CD4-positive, alpha-beta T cell treated with Interleukin-17A for 4 hours (primary cell): ENCODE measurements at places on chromosomes 4 and X.
A peak's percentile ranks its signal among the peaks of the same experiment; 100 is the strongest.

- DNase-seq, result no peak
These were observed 68.7 kb upstream of the PRDX4 start for GRCh38 chrX:23598575-23598974.

DNA sequence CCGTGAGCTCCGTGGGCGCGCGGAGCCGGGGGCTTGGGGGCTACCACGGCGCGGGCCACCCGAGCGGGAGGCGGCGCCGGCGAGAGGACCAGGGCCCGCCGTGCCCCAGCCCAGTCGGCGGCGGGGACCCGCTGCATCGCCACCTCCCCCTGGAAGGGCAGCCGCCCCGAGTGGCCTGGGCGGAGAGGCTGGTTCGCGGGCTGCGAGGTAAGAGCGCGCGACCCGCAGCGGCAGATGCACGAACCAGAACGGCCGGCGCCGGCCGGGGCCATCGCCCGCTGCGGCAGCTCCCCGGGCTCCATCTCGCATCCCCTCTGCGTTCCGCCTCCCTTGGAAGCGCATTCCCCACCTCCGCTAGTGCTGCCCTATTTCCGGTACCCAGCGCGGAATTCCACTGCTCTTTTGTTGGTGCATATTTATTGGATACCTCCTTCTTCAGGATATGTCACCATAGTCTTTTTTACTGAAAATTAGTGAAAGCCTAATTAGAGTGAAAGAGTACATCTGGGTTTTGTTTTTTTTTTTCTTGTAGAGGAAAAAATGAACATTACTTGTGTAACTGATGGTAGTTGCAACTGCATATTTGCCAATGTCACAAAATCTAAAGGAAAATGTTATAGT is 797 bp downstream of the PKD2 start:
- peak; percentile 26 for DNase-seq

GRCh38 chr4:53790286-53790685 is 199.0 kb upstream of the LNX1 start:
- DNase-seq, result no peak

- no peak for DNase-seq
These were observed 169.3 kb downstream of the PPARGC1A start for GRCh38 chr4:23720556-23720955.

GRCh38 chrX:2965965-2966364 is 36.8 kb upstream of the ARSD start:
- DNase-seq, result no peak

DNA sequence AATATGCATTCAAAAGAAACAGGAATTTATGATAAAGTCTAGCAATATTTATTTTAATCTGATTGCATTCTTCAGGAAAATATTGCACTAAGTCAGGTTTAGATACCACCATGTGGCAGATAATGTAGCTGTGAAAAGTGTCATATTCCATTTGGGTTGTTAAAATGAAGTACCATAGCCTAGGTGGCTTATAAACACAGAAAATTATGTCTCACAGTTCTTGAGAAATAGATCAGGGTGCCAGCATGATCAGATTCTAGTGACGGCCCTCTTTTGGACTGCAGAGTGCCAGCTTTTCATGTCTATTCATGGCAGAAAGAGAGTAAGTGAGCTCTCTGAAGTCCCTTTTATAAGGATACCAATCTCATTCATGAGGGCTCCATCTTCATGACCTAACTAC is 5.6 kb upstream of the ADGRL3 start:
- no peak for DNase-seq

DNA sequence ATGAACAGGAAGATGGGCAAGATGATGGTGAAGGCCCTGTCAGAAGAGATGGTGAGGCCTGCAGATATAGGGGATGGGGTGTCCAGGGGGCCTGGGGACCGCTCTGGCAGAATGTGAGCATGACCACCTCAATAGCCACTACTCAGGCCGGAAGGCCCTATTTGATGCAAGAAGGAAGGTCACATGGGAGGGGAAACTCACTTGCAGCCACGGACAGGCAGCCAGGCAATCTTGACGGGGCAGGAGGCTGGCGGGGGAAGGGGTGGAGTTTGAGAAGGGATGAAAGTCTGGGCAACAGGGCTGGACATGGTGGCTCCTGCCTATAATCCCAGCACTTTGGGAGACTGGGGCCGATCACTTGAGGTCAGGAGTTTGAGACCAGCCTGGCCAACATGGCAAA is 8.8 kb downstream of the SASH3 start:
- DNase-seq, result no peak

DNA sequence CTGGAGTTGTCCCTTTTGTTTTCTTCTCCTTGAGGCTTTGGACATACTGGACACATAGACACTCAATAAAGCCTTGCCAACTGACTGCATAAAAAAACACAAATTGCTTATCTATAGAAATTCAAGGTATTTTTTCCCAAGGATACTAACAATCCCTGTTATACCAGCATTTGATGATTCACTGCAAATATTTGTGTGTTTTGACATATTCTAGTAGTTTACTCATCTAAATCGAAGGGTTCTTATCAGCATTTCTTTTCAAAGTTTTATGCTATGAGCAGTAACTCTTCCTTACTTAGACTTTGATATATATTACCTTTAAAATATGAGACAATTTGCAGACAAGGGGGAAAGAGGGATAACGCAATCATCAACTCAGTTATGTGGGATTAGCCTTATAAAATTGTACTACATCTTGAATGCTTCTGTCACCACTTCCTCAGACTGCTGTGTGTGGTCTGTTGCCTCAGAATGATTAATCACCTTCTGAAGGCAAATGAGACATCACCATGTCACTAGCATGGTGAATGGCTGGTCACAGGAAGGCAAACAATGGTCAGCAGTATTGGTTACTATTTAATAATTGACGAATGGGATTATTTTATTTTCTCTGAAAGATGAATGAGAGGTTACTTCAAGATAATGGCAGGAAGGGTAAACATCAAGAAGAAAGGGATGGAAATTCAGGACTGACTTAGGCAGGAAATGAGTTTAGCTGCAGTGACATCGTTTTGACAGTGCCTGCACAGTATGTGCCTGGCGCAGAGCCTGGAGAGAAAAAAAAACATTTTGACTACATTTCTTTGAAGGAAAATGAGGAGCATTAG is 544.3 kb upstream of the CNKSR2 start:
- no peak for DNase-seq

DNA sequence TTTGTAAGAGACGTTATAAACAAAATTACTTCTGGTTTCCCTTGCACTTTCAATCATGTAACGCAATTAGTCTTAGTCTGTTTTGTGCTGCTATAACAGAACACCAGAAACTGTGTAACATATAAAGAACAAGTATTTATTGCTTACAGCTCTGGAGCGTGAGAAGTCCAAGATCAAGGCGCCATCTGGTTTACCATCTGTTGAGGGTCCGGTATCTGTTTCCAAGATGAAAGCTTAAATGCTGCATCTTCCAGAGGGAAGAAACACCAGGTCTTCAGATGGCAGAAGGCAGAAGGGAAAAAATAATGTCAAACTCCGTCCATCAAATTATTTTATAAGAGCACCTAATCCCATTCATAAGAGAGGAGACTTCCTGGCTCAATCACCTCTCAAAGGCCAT is 474.1 kb downstream of the PDGFC start:
- DNase-seq, result no peak

- DNase-seq, result no peak
These were observed 123.6 kb upstream of the NR3C2 start for GRCh38 chr4:148565801-148566200.

GRCh38 chr4:156496797-156497196 is 474.8 kb downstream of the PDGFC start:
- DNase-seq, result no peak

DNA sequence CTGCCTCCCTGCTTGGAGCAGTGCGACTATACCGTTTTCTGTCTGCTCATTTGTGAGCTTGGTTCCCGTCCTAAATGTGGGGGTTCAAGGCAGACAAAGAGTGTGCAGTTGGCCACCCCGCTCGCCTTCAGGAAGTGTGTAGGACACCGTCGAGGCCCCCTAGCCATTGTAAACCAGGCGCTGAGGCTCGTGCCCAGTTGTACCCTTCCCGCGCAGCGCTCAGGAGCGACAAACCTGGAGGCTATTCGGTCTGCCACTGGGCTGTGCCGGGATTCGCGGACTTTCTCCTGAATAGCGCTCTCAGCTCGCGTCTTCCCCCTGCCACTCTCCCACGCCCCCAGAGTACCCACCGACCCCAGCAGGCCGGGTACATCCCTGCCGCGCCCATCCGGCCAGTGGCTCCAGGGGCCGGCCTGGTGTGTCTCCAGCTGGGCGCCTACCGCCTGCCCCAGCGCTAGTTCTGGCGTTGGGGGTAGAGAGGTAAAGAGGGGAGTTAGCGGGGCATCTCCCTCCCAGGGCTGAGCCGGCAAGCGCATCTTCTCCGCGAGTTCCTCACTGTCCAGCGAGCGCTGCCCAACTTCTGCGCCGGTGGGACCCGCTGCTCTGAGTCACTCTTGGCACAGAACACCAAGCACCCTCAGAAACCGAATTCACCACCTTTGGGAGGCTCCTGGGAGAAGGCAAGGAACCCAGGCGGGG is 880 bp upstream of the LONRF3 start:
- peak; percentile 19 for DNase-seq

DNA sequence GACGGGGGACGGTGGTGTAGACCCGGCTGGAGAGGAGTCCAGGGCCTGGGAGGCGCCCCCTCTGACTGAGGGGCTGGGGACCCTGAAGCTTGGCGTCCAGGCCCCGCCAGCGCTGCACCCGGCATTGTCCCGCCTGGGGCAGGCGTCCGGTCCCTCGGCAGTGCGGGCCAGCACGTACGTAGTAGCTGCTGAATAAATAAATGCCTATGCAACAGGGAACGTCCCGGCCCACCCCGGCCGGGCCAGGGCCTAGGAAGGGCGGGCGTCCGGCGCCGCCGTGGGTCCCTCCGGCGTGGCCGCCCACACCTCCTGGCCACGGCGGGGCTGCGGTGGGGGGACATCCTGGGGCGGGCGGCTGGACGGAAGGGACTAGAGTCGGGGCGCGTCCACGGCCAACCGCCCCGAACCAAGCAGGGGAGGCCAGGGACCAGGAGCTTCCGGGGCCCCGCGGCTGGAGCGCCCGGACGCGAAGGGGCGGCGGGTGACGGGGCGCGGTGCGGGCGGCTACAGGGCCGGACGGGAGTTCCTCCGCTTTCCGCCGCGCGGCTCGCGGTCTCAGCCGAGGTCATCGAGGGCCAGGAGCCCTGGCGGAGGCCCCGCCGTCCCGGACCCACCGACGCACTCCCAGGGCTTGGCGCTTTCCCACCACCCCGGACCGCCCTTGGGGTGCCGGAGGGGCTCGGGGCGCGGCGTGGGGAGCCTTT is 886 bp upstream of the WWC2 start:
- peak; percentile 29 for DNase-seq

GRCh38 chrX:8191022-8191421 is 20.0 kb upstream of the VCX2 start:
- DNase-seq, result no peak

DNA sequence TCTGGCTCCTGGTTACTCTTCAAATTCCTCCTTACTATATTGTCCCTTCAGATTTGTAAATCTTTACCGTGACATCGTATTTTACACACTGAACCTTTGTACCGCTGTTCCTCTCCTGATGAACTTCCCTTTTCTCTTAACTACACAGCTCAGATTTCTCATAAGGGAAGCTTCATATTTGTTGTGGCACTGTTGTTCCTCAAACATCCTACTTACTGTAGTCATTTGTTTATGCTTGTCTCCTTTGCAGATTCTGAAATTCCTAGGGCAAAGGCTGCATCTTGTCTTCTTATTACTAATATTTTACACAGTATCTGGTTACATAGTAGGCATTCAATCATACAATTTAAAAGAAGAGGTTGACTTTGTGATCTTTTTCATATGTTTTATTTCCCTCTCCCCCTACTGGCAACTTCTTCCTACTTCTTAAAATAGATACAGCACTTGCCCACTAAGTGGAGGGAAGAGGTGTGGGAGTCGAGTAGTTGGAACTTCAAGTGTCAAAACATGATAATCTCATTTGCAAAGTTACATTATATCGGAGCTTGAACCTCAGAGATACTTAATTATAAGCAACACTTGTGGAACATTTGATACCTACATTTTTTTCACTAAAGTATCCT is 50.0 kb downstream of the TET2 start:
- DNase-seq, result no peak

DNA sequence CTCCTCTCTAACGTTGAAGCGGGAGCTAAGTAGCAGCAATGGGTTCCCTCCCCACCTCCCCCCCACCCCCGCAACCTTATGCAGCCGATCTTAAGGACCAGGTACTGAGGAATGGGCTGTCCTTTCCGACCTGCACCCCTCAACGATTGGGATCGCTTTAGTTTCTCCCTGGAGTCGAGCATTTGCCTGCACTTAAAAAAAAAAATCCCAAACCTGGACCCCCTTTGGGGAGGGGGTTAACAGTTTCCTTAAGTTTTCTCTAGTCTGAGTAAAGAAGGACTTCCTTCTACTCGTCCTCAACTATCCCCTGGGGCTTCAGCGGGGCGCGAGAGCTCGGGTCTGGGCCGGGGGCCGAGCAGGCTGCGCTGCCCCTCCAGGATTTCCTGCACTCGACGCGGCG is 25.7 kb upstream of the BCORL1 start:
- DNase-seq, result no peak

GRCh38 chr4:173236301-173236700 is 67.7 kb downstream of the GALNT7 start:
- DNase-seq, result no peak

GRCh38 chr4:97367878-97368277 is 775.4 kb downstream of the STPG2 start:
- no peak for DNase-seq

GRCh38 chrX:110004215-110004614 is 1.3 kb downstream of the TMEM164 start:
- DNase-seq, result no peak

GRCh38 chr4:19130866-19131265 is 1109.3 kb upstream of the LCORL start:
- no peak for DNase-seq

GRCh38 chrX:101803451-101803850 is 128.4 kb downstream of the ZMAT1 start:
- no peak for DNase-seq

- DNase-seq, result no peak
These were observed 41.1 kb downstream of the AFF2 start for GRCh38 chrX:148541584-148541940.

GRCh38 chr4:34046580-34046979 is 2197.7 kb downstream of the ARAP2 start:
- no peak for DNase-seq

GRCh38 chrX:50100188-50100587 is 100.6 kb downstream of the AKAP4 start:
- no peak for DNase-seq

DNA sequence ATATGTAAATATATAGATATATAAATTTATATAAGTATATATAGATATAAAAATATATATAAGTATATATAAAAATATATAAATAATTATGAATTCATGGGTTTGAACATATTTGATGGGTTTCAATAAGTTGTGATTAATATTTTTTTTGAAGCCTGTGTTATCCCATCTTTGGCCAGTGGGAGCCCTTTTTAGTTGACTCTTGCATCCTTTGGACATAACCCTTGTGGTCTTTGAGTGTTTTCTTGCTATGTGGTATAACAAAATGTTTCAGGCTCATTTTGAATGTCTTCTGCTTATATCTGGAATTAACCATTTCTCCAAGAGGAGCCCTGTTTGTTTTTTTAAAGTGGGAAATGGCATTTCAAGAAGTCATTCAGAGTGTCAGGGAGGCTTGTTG is 15.2 kb downstream of the SNX25 start:
- no peak for DNase-seq

- no peak for DNase-seq
These were observed 18.4 kb downstream of the SMS start for GRCh38 chrX:21958916-21959315.
